Astrocyte of the spinal cord (primary cell): ENCODE measurements at places on chromosomes 7 and 10.
A peak's percentile ranks its signal among the peaks of the same experiment; 100 is the strongest.

DNA sequence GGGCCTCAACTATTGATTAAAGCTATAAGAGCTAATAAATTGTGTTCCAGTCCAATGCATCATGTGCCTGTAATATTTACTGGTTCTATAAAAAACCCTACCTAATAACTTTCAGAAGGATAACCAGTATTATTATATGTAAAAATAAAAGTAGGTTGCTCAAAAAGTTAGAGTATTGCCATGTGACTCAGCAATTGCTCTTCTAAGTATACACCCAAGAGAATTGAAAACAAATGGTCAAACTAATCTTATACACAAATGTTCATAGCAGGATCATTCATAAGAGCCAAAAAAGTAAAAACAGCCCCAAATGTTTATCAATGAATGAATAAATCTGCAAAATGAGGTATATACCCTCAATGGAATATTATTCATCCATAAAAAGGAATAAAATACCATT, 89.5 kb upstream of the TES start:
- no peak for DNase-seq

GRCh38 chr10:128005858-128006257, 99.0 kb downstream of the PTPRE start:
- no peak for DNase-seq

DNA sequence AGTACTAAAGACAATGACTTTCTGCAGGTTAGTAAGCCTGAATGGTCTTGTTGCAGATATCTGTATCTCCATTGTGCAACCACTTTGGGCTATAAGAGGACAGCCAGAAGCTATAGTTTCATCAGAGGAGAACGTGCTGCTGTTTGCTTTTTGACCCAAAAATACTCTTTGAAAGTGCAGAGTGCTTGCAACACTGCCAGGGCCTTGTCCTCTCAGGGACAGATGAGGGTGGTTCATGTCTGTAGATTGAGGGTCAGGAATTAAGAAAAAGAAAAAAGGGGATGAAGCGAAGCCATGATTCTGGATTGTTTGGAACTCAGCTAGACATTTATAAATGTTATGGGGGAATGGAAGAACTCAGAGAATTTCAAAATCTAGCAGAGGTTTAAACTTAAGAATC, 212.5 kb downstream of the SEC23IP start:
- no peak for DNase-seq

DNA sequence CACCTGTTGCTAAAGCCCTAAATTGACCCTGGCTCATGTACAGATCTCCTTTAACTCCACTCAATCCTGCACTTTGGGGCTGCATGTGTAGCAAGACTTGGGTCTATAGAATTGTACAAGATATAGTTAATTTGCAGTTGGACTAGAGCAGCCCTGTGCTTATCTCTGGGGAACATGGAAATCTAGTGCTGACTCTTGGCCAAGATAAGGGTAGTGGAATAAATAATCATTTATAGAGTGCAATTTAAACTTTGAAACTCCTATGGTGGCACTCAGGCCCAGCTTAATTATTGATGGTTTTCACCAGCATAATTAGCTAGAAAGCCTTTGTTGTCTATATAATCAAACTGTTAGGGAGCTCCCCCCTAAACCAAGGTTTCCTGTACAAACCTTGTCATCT, 39.2 kb upstream of the MBL2 start:
- DNase-seq = no peak

DNA sequence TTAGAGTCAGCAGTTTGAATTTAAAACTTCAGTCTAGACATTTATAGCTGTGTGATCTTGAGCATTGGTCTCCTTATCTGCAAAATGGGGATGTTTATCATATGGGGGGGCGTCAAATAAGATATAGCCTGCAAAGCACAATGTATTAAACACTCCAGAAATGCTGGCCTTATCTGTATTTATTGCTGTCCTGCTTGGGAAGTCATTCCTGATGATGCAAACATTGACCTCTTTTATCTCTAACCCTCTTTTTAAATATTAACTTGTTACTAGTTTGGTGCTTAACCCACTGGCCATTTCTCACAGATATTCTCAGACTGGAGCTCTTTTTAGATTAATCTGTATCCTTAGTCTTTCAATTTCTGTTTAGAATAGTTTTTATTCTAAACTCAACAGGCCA, 13.2 kb downstream of the MRPS33 start:
- DNase-seq = no peak

DNA sequence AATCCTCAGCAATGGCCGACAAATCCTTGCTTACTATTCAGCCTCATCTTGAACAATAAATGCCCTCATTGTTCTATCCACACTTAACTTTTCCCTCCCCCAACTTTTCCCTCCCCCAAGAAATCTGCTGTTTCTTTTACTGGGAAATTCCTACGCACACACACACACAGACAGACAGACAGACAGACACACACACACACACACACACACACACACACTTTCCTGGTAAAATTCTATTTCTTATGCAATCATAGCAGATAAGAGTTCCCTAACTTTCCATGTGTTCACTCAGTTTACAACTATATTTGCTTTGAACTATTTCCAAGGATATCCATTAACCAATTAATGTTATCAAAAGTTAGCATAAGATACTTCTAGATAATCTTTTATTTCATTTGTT, 52.9 kb downstream of the RELN start:
- no peak for DNase-seq

- DNase-seq = no peak
Measured at GRCh38 chr10:95440756-95441546, 120.2 kb downstream of the SORBS1 start.

- DNase-seq = no peak
Measured at GRCh38 chr7:45192621-45193041, 35.0 kb downstream of the RAMP3 start.

DNA sequence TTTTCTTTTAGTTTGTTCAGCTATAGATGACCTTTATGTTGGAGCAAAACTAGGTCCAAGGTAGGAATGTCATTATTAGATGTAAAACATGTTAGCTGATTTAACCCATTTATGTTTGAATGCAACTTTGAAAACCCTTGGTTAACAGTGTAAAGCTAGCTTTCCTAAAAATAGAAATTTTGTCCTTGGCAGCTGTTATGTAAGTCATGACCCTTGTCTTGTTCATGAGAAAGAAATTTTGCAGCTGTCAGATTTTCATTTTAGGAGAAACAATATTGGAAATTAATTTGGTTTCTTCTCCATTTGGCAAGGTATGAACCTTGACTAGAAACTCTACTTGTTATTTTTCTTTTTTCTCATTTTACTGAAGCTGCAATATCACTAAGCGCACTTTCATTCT, 23.9 kb upstream of the CCAR1 start:
- no peak for DNase-seq

GRCh38 chr10:9709849-9710248, 1307.8 kb upstream of the CELF2 start:
- DNase-seq = no peak

GRCh38 chr7:511476-512145, 8.0 kb downstream of the PDGFA start:
- no peak for DNase-seq

GRCh38 chr7:101911800-101912715, 94.6 kb downstream of the CUX1 start:
- DNase-seq = no peak

DNA sequence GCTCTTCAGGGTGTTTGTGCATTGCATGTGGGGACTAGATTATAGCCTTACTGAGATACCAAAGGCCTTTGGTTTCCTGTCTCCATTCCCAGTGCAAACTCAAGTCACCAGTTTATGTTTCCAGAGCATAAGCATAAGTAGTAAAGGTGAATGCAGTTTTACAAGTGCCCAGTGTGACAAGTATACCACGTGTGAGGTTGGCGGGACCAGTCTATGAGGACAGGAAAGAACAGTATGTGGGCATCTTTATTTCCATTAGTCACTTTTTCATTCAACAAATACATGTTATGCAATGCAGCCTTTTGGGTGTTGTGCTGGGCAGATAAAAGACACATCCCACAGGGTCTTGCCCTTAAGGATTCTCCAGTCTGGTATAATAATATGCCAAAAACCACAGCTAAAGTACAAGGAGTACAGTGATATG, 146.5 kb downstream of the ARID5B start:
- DNase-seq = peak; percentile 35

DNA sequence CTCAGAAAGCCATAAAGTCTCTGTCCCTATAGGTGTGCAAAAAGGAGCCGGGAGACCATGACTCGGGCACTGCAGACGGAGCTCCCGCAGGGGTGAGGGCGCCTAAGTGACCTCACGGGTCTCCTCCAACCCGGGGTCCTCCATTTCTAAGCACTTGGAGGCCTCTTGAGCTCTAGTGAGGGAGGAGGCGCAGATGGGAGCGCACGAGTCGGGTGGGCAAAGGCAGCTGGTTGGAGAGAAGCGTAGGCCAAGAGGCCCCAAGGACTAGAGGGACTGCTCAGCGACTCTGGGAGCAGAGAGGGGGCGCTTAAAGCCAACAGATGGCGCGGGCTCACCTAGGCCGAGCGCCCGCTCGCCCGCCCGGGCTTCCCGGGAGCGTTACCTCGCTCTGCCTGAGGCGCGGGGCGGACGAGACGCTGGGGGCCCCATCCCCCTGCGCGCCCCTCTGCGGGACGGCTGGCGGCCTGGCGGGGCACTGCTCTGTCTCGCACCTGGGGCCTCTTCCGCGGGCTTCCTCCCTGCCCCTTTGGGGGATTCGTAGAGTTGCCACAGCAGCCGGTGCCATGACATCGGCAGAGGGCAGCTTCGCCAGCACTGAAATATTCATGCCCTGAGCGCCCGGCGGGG, 523 bp upstream of the CDH23 start:
- DNase-seq = peak; percentile 11

GRCh38 chr10:53918755-53919154, 882.3 kb downstream of the PCDH15 start:
- no peak for DNase-seq

DNA sequence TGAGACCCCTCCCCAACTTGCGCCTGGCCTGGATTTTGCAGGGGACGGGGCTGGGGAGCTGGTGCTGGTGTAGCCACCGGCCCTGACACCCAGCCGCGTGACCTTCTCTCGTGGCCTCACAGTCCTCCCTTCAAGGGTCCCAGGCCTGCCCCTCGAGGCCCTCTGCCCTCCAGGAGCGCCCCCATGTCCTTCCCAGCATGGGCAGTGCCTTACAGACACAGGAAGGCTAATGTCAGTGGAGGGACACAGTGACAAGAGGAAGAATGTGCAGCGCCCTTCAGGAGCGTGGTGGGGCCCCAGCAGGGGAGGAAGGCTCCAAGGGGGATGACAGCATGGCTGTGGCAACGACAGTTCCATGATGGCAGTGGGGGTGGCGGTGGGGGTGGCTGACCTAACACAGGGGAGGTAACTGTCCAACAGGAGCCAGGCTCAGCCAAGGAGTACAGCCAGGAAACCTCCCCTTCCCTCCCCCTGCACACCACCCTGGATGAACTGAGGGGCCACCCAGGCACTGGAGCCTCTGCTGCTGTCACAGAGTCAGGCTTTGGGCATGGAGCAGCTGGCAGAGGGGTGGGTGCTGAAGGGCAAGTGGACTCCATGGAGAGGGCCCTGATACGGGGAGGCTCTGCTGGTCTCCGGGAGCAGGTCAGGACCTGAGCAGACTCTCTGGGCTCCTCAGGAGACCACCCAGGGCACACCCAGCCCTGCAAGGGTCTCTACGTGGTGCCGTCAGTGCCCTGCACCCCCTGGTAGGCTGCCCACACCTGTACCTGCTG, 76.0 kb upstream of the RET start:
- DNase-seq = no peak

DNA sequence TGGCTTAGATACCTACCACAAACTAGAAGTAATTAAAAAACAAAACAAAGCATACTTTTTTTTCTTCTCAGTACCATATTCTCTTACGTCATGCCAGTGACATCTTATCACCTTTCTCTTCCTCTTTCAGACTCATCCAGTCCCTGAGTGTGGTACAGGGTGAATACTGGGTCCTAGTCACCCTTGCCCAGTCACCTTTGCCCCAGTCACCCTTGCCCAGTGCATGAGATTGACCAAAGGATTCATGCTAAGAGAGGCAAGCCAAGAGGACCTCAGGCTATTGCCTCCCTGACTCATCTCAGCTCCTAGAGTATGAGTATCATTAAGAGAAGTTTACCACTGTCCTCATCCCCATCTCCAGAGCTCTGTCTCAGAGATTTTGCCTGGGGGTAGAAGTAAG, 10.0 kb upstream of the TSPAN12 start:
- DNase-seq = no peak

GRCh38 chr10:615583-616152, 73.8 kb downstream of the DIP2C start:
- DNase-seq = peak; percentile 89

- DNase-seq = no peak
Measured at GRCh38 chr7:130322615-130323014, 22.0 kb upstream of the CPA5 start.

- peak; percentile 44 for DNase-seq
Measured at GRCh38 chr10:74194545-74194944, 43.5 kb downstream of the ADK start.

DNA sequence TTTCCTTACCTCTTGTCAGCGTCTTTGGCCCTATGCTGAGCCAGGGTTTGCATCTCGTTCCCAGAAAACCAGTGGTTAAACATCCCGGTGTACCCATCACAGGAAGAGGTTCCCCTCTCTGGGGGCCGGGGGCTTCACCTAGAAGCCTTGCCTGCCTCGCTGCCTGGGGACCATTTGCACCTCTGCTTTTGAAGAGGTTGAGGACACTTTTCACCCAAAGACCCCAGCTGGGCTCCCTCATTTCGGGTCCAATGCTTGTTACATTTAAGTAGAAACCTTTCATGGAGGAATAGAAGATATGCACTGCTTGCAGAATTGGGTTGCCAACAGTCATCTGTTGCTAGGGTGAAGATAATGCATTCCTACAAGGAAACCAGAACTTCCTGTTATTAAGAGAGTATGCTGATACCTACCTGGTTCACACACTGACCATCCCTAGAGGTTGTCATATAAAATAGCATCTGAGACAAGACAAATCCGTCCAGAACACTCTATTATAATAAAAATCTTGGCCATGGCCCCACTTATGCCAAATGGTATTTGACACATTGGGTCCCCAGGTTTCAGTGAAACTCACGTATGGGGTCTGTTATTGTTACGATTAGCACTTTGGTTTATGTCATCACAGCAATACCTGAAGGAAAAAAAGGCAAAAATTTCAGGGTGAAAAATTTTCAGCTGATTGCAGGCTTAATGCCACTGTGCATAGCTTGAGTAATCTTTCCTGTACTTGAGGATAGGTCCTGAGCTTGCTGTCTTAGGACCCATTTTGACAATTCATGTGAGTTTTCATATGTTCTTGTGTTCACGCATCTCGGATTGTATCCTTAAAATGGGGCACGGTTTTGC, 917 bp downstream of the ZNF365 start:
- DNase-seq = no peak
